ENCODE measurements at places on chromosomes 11 and 22.

DNA sequence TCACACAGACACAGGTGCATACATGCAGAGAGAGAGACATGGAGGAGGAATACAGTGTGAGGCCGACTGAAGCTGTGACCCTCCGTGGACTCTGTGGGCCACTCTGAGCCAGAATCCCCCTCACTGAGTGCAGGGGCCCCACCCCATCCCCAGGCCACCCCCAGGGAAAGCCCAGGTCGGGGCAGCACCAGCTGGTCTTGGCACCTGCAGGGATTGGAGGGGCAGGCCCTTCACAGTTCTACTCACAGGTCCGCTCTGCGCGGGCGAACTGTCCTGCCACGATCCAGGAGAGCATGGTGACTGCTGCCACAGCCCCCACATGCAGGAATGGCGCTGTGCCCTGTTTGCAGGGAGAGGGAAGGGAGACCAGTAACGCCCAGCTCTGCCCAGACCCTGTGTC is 16.3 kb upstream of the KLHL35 start:
- no peak for DNase-seq

- no peak for DNase-seq
These were observed 77.6 kb downstream of the PACSIN2 start for GRCh38 chr22:42937164-42937843.

DNA sequence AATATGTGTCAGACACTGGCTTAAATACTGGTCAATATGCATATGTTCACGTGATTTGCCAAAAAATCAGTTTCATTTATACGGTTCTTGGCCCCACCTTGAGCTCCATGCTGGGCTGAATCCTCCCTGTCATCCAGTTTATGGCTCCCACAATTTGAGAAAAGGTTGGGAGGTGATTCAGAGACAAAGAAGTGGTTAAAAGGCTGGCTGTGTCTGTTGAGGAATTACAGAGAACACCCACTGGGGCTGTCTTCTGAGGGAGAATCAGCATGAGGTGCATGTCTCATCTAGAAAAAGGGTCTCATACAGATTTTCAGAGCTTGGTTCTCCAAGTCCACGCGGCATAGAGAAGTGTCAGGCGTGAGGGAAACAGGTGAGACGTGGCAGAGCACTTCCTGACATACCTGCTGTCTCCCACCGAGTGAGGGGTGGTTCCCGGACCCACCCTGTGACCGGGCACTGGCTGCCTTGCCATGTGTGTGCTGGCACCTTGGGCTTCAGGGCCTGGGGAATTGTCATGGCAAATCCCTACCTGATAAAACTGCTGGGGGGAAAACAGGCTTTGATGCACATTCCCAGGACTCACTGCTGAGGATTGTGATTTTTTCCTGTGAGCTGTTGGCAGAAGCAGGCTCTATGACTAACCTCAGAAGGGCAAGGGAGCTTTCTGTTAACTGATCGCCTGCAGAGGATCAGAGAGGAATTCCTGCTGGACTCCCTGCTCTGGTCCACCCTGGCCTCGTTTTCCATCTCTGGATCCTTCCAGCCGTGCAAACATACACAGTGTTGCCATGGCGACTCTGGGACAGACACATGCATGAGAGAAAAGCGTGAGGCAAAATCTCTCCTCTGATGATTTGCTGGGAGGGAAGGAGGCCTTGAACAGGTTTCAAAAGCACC is 223.6 kb downstream of the ADAMTS15 start:
- DNase-seq, result no peak

- DNase-seq, result no peak
These were observed 106.4 kb downstream of the ARHGAP42 start for GRCh38 chr11:100793525-100793924.

GRCh38 chr11:11786771-11787170 is 55.0 kb upstream of the USP47 start:
- DNase-seq, result peak; percentile 39

GRCh38 chr11:61830237-61831105 is 2.4 kb downstream of the FADS2 start:
- DNase-seq, result no peak

DNA sequence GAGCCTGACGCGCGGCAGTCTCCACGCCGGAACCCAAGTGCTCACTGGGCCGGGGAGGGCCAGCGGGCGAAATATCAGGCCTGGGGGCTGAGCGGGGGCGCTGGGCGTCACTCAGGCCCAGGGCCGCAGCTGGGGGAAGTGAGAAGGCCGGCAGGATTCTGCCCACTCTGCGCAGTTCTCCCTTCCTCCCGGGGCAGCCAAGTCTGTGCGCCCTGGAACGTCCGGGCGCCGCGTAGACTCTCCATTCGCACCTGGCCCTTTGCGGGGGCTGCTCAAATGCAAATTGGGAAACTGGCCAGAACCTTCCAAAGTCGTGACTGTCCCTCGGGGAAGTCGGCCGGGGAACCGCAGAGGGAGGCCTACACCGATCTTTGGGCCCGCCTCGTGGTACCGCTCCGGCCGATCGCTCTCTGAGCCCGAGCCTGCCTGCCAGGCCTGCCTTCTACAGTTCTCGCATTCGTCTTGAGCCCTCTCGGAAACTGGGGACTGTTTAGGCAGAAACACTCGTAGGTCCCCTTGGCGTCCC is 2.2 kb upstream of the SLC6A5 start:
- no peak for DNase-seq

- DNase-seq, result no peak
These were observed 155.2 kb downstream of the MAML2 start for GRCh38 chr11:96187822-96188221.

DNA sequence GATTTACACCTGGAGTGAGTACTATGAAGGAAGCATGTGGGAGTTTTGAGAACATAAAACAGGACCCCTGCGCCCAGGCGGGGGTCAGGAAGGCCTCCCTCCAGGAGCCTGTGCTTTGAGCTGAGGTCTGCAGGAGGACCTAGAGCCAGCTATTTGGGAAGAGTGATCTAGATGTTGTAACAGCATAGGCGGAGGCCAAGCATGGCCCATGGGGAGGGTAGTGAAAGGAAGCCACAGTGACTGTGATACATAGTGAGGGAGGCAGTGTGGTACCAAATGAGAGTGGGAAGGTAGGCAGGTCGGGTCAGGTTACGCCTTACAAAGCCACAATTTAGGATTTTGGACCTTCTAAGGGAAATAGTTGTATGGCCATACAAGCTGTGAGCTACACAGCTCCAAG is 147.5 kb downstream of the PARVA start:
- no peak for DNase-seq

- no peak for DNase-seq
These were observed 1.5 kb downstream of the IL17RA start for GRCh38 chr22:17086296-17086695.

GRCh38 chr11:111021131-111021530 is 224.4 kb upstream of the POU2AF2 start:
- no peak for DNase-seq

GRCh38 chr22:47251911-47252310 is 489.5 kb downstream of the TBC1D22A start:
- no peak for DNase-seq

DNA sequence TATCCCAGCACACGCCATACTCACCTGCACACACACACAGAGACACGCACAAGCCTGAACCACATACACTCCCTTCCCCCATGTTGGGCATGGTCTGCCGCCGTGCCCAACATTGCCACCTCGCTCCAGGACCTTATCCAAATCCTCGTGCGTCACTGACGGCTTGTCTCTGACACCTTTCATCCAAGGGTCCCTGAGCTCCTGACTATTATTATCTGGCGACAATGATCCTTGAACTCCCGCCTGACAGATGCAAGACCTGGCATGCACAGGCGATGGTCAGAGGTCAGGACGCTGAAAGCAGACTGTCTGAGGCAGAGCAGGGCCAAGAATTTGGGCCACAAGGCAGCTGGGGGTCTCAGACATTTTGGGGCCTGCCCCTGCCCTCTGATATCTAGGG is 4.2 kb downstream of the MB start:
- DNase-seq, result no peak

DNA sequence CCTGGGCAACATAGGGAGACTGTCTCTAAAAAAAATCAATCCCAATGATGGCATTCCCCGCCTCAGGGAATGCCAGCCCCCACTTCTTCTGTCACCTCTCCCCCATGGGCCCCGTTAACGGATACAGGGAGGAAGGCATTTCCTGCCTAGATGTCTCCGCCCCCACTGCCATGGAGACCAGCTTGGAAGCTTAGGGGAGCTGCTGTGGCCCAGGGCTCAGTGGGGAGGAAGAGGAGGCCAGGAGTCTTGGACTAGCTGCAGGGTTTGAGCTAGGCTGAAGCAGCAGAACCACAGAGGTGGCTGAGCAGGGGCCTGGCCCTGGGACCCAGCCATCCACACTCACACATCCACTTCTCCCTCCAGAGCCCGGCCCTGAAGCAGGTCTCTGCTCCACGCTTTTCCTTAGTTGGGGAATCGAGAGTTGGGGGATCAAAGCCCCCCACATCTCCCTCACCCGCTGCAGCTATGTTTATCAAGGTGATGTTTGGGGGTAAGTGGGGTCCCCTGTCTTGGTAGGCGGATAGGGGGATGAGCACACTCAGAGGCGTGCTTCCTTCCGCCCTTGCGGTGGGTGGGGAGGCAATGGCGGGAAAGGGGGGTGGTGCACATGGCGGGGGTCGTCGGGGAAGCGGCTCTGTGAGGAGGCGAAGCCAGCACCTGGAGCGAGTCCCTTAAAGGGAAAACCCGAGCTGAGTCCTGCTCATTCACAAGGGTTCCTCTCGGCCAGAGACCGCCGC is at the start of gene C22orf15:
Gene C22orf15, plus strand, starts transcription at position 149 of the 737 bp plus-strand sequence. Its CDS starts 317 bp downstream, at position 466.
- DNase-seq, result no peak

GRCh38 chr11:125091877-125092664 is 19.4 kb downstream of the TMEM218 start:
- no peak for DNase-seq

GRCh38 chr11:73356979-73357860 is 19.0 kb upstream of the RELT start:
- DNase-seq, result no peak

DNA sequence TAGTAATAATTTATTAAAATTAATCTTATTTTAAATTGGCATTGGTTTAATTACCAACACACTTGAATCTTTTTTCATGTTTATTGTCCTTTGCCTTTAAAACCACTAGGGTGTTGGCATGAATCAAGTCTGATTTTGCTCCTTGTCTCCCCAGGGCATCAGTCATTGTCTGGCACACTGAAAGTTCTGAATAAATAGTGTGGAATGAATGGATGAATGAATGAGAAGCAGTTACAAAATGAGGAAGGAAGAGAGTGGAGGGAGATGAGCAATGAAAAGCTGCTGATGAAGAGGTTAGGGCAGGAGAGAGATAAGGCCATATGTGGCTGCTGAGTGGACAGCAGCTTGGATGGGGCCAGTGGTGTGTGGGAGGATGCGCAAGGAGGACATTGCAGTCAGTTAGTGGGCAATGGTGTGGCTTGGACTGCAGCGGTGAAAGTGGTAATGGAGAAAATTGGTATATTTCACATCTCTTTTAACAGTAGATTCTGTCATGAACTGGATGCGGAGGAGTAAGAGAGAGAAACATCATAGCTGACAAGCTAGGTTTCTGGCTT is 132.0 kb downstream of the SPON1 start:
- DNase-seq, result no peak

DNA sequence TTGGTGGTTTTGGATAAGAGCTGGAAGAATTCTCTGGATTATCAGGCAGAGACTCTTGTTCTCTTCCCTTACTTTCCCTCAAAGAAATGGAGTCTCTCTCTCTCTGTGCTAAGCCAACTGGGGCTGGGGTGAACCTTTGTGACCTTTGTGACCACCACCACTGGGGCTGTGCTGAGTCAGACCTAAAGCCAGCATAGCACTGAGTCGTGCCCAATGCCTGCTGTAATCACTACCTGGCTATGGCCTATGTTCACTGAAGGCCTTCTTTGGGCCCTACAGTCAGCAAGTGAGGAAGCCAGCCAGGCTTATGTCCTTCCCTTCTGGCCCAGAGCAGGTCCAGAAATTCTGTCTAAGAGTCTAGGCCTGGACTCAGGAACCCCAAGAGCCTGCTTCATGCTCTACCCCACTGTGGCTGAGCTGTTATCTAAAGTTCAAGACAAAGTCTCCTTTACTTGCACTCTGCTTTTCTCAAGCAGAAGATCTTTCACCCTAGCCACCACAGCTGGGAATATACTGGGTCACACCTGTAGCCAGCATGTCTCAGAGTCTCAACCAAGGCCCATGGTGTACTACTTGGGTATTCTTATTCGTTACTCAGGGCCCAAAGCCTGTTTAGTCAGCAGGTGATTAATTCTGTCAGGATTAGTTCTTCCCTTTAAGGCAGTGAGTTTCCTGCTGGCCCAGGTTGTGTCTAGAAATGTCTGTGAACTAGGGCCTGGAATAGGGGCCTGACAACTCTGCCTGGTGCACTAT is 86.0 kb downstream of the EHF start:
- no peak for DNase-seq

- DNase-seq, result no peak
These were observed 15.3 kb downstream of the HSPA8 start for GRCh38 chr11:123046473-123047259.

DNA sequence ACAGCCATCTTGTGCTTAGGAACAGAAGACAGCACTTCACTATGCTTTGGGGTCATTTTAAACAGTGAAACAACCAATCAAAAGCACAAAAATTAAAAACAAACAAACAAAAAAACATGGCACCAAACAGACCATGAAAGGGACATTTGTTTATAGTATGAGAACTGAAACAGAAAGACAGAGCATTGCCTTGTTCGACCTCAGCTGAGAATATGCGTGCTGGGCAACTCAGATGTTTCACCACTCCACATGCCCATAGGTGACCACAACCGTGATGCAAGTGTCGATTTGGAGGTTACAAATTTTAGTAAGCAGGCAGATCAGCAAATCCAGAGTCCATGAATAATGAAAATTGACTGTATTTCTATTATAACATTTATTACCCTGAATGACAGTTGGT is 30.0 kb downstream of the NNMT start:
- DNase-seq, result no peak

DNA sequence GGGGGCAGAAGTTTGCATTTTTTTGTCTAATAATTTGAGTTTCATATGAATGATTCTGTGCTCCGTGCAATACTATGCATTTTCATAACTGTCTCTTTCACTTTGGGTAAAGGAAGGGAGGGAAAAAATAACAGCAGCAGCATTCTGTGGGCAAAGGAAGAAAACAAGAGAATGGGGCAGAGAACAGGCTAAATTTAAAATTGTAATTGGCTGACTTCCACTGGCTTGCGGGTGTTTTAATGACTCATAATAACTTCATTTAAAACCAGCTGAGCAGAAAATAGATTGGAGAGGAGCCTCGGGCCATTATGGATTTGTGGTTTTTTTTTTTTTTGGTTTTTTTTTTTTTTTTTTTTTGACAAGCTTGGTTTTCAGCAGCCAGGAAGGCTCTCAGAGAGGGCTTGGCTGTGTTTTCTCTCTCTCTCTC is 107.4 kb downstream of the ZBTB16 start:
- peak; percentile 62 for DNase-seq

DNA sequence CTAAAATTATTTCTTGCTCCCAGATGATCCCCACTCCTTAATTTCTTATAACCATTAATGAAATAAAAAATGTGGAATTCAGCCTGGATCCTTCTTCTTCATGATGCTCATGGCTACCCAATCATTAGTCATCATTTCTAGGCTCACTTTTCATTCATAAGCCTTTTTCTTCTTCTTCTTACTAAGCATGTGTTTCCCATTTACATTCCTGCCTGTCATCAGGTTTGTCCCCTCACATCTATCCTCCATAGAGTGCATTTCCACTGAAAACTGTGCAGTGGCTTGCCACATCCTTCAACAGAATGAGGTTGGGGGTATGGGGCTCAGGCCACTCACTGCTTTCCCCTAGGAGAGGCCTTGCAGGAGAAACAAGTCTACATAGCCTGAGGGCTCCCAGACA is 35.8 kb upstream of the NTM start:
- no peak for DNase-seq
